Stimulated activated CD4-positive, alpha-beta T cell treated with anti-CD3 and anti-CD28 coated beads, Interleukin-1b, Interleukin-23, amount 100 ng/mL, for 1 hour (primary cell): ENCODE measurements at places on chromosomes 4 and X.

DNA sequence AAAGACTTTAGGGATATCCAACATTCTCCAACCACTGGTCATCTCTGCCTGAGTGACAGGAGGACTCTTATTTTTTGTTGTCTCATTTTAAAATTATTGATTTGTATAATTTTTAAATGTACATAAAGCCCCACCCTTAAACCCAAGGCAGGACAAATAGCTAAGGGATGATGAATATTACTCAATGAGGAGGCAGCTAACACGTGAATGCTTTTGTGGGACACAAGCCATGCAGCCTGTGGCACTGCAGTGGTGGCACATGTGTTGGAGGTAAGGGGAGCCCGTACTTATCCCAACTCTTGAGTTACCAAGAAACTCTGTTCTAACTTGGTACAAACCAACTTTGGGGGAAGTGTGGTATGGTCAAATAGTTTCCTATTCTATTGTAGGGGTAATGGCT is 19.5 kb downstream of the MID1IP1 start:
- no peak for DNase-seq

DNA sequence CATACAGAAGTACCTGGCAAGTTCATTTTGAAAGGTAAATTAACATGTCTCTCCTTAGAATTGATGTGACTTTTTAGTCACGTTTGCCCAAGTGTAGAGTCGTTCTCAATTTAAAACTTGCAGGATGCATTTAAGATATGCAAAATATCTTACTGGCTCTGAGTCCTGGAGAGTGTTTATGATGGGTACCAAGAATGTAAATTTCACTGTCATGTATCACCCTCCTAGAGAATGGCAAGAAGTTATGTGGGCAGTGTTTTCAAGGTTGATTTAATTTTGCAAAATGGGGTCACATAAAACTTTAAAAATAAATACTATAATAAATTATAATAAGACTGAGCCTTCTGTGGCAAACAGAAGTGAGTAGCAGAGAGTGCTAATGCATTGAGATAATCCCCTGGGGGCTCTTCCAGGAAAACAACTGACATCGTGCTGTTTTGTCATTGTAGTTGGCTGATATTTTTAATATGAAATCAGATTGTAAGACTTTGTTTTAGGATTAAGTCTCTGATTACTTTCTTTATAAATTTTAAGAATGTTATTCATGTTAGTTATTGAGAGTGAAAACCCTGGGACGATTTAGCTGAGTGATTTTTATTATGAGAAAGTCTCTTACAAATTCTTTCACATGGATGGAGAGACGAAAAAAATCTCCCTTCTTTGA is 103.0 kb downstream of the AFF1 start:
- no peak for DNase-seq

- DNase-seq: no peak
Measured at GRCh38 chr4:149912000-149912399, 96.4 kb upstream of the IQCM start.

DNA sequence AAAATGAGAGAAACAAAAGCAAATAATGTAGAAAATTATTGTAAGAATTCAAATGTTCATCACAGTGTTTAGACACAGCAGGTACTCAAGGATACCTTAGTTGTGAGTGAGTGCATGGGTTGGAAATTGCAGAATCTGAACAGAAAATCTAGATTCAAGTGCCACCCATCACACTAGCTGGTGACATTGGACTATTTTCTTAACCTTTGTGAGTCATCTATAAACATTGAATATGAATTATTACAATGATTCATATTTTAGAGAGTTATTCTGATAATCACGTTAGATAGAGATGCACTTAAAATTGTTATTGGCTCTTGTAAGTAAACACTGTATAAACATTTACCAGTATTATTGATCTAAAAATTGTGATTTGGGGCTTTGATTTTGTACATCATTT is 1113.1 kb downstream of the STIM2 start:
- no peak for DNase-seq

DNA sequence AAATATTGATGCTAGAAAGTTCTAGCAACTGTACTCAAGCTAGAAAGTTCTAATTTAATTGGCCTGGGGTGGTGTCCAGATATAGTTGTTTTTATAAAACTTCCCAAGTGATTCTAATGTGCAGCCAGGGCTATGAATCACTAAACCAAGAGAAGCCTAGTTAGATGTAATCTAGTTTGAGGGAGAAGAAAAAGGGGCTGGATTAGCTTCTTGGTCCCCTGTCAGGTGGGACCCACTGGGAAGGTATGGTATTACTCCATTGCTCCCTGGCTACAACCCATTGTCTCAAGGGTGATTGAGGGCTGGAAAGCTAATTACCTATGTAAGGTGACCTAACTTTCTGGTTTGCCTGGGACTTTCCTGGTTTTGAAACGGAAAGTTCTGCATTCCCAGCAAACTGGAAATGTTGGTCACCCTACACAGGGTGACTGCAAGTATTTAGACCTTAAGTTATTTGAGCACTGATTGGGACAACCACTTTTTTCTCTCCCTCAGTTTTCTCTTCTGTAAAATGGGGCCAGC is 23.9 kb upstream of the MSN start:
- no peak for DNase-seq

GRCh38 chr4:122687531-122688061 is 44.9 kb upstream of the BBS12 start:
- DNase-seq: no peak

- no peak for DNase-seq
Measured at GRCh38 chr4:80172203-80172602, 25.1 kb upstream of the PRDM8 start.

- no peak for DNase-seq
Measured at GRCh38 chr4:183441276-183441675, 3.2 kb upstream of the CDKN2AIP start.

DNA sequence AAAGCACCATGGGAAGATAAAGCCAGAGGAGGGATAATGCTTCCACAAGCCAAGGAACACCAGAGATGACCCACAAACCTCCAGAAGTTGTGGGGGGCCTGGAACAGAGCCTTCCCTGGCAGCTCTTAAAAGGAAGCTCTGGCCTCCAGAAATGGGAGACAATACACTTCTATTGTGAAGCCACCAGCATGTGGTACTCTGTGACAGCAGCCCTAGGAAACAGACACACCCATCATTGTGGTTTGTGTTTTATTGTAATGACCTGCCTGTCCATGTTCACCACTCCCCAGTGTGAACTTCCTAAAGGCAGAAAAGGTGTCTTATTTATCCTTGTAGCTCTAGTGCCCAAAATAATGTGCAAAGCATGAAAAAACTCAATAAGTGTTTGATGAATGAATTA is 264.1 kb upstream of the GATB start:
- DNase-seq: no peak

DNA sequence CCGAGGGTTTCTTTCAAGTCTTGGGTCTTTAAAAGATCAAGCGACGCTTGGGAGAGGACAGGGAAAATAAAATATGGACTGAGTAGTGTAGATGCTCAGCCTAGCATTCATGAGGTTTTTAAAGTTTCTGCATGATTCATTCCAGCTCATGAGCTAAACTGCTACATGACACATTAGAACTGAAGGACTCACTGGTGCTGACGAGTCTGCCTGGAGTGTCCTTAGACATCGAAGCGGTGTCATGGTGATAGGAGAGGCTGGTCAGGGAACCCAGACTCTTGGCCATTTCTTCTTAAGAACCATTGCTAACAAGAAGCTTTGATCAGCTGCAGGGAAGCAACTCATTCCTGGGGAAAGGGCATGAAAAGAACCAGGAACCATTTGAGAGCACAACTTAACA is 158.6 kb downstream of the TRIML1 start:
- no peak for DNase-seq

DNA sequence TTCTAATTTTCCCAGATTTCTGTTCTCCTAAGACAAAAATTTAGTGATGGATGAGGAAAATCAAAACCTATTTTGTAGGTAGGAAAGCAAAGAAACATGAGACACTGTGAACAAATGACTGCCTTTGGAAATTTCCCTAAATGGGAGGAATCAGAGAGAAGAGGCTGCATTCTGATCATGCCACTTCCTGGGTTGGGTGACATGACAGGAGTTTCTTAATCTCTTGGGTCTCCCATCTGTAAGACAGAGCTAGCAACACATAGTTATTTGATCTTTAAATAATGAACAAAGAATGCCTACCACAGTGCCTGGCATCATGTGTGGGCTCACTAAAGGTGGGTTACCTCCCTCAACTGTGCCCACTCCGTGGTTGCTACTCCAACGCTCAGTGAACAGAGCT is 57.1 kb downstream of the CCDC149 start:
- no peak for DNase-seq

GRCh38 chr4:25838526-25838925 is 24.3 kb downstream of the SEL1L3 start:
- no peak for DNase-seq

DNA sequence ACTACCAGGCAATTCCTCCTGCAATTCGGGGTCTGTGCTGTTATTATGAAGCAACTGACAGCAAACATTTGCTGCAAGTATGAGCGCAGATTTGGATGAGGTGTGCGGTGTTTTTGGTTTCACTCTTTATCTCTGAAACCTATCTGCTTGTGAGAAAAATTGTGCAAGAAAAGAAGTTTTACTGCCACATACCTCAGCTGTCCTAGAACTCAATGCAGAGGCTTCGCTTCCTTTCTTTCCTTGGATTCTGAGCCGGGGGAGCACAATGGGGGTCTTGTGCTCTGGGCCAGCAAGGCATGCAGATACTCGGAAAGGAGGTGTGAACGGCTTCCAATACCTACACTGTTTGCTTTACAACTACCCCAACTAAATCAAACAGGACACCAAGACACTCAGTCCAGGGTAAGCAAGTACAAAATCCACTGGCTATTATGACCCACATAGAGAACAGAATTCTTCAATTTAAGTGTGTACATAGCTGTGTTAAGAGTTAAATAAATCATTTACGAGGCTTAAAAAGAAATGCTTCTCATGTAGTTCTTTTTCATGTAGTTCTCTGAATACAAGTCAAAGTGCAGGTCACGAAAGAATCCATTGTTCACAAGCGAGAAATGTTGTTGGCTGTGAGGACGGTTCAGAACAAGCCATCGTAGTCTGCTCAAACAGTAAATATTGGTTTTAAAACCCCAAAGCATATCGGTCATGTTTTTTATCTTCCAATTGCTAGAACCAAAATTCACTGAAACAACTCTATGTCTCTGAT is 1.1 kb downstream of the SORBS2 start:
- DNase-seq: no peak

DNA sequence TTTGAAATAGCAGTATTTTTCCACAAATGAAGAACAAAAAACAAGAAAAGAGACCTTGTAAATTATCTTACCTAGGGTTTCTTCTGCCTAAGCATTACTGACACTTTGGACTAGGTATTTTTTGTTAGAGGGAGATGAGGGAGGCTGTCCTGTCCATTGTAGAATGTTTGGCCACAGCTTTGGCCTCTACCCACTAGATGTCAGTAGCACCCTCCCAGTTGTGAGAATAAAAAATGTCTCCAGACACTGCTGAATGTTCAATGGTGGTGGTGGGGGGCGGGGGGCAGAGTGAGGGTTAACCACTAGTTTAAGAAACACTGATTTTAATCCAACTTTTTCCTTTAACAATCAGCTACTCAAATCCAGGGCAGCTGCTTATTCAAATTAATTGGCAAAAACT is 25.8 kb downstream of the OTUD4 start:
- DNase-seq: no peak

DNA sequence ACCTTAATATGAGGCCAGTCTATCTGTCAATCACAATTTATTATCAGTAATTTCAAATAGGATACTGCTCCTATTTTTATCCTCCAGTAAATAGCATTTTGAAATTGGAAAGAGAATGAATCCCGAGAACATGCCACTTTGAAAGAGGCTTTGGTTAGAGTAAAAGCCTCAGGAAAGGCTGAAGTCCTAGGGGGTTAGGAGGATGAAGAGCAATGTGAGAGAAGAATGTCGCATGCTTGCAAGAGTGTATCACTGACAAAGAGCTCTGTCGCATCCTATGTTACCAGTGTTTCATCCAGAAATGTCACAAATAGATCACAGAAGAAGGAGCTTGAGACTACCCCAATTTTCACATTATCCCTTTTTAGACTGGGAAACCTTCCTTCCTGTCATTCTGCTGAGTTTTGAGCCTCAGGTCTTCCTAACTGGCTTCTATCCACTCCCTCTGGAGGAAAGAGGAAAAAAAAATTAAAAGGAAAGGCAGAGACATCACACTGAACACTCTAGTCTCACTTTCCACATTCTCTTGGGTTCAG is 39.8 kb downstream of the GPM6A start:
- no peak for DNase-seq

GRCh38 chr4:7192252-7193029 is at the start of gene SORCS2:
SORCS2 (plus strand) TSS chr4:7192538.
- DNase-seq: no peak

DNA sequence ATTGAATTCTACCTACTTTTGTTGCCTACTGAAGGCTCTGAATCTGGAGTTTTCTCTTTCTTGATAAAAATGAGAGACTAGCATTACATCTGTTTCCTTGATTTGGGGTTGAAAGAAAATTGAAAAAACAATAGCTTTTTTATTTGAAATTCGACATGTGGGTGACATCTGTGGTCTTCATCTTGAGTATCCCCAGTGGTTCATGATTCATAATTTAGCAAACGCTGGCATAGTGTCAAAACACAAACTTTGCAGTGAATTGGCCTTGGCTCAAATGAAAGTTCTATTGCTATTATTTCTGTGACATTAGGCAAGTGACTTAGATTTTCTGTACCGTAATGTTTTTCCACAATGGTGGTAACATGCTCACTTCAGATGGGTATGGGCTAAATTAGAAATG is 747.6 kb downstream of the PCDH7 start:
- DNase-seq: no peak

DNA sequence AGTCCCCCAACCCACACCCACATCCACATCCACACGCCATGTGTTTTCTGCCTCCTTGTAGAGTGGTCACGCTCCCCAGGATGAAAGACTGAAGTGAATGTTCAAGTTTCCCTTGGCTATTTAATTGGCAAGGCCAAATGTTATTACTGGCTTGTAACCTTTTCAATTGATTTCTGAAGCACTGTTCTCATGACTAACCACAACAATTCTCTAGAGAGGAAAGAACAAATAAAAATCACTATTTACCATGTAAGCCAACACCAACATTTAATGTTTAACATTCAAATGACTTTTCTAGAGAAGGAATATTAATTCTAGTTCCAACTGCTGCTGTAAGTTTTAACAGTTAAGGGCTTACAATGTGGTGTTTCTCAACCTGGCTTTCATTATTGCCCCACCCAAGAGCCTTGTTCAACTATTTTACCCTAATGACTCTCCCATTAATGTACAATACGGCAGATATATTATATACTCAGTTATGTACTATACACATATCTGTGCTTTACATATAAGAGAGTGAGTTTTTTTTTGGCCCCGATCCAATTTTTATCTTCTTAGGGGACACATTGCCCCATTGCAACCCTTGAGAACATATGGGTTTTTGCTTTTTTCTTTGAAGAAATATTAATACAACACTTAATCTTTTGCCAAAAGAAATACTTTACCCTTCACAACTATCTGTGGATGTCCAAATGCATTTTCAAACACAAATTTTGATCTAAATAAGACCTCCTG is 46.5 kb downstream of the RELL1 start:
- no peak for DNase-seq

DNA sequence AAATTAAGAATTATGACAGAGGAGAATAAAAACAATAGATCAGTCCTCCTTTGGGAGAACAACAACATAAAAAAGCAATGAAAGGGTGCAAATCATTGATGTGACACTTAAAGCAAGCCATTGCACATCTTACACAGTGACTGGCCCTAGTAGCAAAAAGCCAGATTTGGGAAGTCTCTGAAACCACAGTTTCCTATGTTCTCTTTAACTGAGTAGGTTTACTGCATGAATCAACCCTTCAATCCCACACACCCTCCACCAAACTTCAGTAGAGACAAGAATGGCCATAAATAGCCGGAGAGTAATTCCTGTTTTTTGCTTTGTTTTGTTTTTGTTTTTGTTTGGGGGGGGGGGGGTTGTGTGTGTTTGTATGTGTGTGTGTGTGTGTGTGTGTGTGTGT is 180.8 kb downstream of the VEGFC start:
- DNase-seq: no peak
